ENCODE measurements at places on chromosomes 11 and 22. TPM values are rescaled to one million over a fixed set of nuclear protein-coding genes. Genes with fewer than 3 reads are reported as not detected.

The POTEH gene
- not detected for total RNA-seq

The PKDREJ gene
- not detected for total RNA-seq

DNA sequence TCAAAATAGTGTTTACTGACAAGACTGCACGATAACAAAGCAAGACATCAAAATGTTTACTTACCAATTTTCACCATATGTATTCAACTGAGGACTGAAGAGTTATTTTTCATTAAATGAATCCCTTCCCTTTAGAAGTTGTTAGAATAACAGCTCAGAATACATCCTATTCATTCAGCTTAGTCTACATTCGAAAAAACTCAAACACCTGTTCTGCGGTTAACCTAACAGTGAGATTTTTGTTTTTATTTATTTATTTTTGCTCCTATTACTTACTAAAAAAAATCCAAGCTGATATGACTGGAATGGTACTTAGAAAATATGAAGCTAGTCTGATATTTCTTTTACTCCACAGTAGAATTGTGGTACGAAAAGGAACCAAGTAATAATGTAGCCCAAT, 10.0 kb downstream of the KCNA4 start:
- no peak for DNase-seq

DNA sequence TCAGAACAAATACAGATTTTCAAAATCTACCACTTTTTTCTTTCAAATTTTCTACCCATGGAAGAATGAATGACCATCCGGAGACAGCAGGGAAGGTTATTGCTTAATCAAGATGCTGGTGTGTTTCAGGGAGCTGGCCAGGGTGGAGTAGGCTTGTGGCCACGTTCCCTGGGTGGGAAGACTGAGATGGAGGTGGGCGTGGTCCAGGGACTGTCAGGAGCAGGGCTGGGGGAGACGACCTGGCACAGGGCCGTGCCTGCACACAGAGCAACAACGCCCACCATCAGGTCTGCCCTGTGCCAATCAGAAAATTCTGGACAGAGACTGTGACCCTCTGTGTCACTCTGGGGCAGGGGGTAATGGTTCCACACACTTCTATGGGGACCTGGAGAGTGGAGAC, 7.1 kb upstream of the APOBEC3H start:
- no peak for DNase-seq

DNA sequence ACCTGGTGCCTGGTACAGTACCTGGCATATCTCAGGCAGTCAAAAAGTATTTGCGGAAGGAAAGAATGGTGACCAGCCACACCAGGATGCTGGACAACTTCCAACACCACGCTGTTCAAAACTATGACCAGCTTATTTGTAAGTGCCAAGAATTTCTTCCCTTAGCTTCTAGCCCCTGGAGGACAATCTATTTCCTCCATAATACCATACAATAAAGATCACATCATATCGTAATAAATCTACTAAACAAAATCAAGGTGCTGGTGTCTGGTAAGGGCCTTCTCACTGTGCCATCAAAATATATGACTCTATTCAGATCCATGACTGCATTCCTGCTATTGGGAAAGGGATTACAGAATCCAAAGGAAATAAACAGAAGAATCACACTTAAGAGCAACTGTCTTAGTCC, 51.5 kb downstream of the ALG9 start:
- no peak for DNase-seq

Data from HT-29 (cell line).